ENCODE measurements at places on chromosomes 13 and 19.
A peak's percentile ranks its signal among the peaks of the same experiment; 100 is the strongest.

DNA sequence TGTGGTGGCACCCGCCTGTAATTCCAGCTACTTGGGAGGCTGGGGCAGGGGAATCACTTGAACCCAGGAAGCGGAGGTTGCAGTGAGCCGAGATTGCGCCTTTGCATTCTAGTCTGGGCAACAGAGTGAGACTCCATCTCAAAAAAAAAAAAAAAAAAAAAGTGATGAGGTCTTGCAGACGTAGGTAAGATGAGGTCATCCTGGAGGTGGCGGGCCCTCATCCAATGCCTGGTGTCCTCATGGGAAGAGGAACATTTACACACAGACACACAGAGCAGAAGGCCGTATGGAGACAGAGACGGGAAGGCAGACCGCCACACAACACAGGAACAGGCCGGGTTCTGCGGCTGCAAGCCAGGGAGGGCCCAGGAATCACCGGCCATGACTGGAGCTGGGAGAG lies 4.4 kb downstream of the CACTIN start:
- no peak for DNase-seq

GRCh38 chr13:45623516-45624090 lies 8.1 kb upstream of the ERICH6B start:
- DNase-seq, result no peak

- DNase-seq, result peak; percentile 58
Observed at GRCh38 chr19:18023622-18024251, 15.8 kb downstream of the ARRDC2 start.

GRCh38 chr13:50243931-50244330 lies 228.7 kb downstream of the KCNRG start:
- DNase-seq, result no peak

DNA sequence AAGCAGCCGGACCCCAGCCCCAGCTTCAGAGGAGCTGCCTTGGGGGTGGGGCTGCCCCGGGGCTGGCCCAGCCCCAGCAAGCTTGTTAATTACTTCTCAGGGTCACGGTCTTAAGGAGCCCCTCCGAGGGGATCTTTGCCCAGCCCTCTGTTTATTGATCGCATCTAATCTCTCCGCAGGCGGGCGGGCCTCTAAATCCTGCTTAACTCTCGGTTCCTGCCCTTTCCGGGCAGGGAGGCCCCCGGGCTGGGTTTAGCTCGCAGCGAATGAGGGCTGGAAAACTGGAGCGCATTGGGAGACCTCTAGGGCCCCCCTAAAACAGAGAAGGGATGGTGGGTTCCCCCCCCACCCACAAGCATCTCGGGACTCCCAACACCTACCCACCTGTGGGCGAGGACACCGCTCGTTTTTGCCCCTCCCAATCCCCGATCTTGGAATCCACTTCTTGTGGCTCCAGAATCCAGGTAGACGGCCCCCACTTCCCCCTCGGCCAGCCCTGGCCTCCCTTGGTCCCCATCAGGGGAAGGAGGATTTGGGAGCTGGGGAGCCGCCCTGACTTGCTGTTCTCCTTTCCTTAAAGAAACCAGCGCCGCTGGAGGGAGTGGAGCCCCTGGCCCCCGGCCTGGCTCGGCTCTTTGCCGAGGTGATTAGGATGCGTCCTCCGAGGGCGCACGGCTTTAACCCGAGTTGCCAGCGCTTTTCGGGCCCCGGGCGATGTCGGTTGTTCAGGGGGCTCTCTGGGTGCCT lies 59.5 kb upstream of the ADGRL1 start:
- no peak for DNase-seq

DNA sequence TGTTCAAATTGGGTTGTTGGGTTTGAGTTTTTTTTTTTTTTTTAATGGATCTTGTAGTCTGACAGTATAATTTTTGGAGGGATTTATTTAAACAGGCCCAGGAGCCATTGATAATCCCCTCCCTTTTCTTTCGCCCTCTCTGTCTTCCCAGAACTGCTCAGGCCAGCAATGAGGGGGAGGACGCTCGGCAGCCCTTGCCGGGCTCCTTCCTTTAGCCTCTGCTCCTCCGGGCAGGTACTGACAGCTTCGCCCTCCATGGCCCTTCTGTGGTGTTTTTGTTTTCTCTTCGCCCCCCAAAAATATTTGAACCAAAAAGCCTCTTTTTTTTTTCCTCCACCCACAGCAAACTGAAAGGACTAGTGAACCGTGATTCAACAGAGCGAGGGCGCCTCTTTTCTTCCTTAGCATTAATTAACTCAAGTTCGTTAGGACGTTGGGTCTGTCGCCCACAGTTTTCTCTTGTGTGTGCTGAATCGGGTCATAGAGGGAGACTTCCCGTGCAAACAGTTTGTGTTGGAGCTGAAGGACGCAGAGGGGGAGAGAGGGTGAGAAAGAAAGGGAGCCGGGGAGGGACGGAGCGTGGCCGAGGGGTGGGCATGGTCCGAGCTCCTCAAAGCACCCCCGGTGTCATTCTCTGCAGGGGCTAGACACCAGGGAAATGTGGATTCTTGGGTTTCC lies 21.5 kb downstream of the NFIX start:
- DNase-seq, result no peak

GRCh38 chr13:80962855-80963254 lies 621.9 kb upstream of the SPRY2 start:
- DNase-seq, result no peak

GRCh38 chr13:111623743-111624505 lies 303.5 kb downstream of the TEX29 start:
- no peak for DNase-seq

GRCh38 chr13:45228002-45228401 lies 27.2 kb upstream of the KCTD4 start:
- DNase-seq, result no peak

DNA sequence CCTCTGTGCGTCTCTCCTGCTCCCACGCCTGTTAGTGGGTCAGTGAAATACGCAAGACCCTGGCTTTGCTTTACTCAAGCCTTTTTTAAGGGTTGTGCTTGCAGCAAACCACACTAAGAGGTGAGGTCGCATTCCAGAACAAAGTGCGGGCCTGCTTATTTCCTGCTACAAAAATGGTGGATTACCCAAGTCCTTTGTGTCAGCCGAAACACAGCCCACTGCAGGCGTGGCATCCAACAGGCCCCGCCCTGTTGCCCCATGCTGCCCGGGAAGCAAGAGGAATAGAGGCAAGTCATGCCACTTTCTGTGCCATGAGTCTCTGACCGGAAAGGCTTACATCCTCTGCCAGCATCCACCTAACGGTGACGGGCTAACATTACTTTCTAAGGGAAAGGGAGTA lies 7.7 kb upstream of the IRS2 start:
- no peak for DNase-seq

DNA sequence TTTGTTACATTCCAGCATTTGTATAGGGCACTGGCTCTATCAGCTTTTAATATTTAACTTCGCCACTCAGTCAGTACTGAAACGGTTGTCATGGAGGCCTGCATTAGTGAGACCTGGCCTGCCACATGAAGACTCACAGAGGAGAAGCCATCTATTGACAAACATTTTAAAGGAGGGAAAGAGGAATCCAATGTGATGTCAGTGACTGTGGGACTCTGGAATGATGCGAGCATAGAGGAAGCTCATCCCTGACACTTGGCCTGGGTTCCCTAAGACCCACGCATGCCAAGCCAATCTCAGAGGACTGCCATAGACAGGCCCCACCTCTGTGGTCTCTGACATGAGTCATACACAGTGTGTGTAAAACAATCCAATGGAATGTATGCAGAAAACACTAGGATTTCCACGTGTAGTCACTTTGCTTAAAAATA lies 7.9 kb upstream of the DPY19L3 start:
- peak; percentile 54 for DNase-seq

DNA sequence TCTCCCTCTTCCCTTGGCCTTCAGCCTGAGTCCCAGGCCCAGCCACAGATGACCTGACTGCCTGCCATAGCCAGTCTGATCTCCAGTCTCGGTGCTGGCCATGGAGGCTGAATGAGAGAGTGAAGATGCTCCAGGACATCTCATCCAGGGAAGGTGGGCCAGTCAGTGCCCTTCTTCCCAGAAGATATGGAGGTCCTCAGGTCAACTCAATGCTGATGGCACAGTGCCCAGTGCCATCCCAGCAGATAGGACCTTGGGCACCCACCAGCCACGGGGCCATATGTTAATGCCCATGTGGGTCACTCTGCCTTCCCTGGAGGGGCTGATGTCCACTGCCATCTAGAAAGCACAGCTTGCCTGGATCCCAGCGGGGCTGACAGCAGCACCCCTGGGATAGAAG lies 7.2 kb downstream of the VSTM2B start:
- DNase-seq, result no peak

- no peak for DNase-seq
Observed at GRCh38 chr19:17393002-17393401, 994 bp downstream of the CCDC194 start.

DNA sequence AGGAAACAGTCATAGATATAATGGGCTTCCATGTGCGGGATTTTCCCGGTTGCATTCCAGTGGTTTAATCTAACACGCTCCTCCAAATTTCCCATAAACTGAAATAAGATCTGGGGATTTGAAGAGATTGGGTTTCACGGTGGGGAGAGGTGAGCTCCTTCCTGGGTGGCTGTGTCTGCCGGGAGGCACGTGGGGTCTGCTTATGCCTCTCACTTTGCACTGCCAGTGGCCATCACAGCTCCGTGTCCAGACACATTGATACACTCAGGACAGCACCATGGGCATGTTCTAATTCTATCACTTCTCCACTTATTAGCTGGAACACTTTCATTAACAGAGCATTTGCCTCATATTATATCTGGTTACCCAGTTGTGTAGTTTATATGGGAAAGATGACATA lies 73.4 kb downstream of the SOX1 start:
- no peak for DNase-seq

- no peak for DNase-seq
Observed at GRCh38 chr13:107020393-107020792, 452.5 kb upstream of the ARGLU1 start.

DNA sequence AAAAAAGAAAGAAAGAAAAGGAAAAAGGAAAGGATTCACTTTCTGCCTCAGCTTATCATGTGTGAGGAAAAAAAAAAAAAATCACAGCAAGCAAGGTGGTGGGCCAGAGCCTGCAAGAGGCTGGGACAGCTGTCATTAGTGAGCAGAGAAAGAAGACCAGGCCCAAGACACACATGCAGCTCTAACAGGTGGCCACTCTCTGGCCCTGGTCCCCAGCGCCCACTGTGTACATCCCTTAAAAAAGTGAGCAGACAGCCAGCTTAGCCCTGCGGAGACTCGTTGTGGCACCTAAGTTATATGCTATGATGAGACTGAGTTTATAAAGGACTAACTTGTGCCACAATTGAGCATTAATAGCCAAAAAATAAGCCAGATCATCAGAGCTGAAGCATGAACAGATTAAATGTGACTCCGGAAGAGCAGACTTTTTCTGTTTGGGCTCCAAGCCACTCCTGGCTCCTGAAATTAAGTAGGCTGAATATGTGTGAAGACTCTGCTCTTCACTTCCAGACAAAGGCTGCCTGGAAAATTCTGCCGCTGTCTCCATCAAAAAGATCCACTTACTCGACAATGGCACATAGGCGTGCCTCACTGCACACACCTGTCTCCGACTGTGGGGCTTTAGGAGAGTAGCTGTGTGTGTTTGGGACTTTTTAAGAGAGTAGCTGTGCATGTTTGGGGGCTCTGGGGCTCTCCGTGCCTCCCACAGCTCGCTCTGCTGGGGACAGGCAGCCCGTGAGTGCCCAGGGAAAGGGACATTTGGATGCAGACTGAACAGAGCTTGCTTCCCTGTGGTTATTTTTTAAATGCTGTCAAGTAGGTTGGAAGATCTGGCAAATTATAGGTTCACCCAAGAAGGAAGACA lies 55.0 kb downstream of the LATS2 start:
- no peak for DNase-seq

DNA sequence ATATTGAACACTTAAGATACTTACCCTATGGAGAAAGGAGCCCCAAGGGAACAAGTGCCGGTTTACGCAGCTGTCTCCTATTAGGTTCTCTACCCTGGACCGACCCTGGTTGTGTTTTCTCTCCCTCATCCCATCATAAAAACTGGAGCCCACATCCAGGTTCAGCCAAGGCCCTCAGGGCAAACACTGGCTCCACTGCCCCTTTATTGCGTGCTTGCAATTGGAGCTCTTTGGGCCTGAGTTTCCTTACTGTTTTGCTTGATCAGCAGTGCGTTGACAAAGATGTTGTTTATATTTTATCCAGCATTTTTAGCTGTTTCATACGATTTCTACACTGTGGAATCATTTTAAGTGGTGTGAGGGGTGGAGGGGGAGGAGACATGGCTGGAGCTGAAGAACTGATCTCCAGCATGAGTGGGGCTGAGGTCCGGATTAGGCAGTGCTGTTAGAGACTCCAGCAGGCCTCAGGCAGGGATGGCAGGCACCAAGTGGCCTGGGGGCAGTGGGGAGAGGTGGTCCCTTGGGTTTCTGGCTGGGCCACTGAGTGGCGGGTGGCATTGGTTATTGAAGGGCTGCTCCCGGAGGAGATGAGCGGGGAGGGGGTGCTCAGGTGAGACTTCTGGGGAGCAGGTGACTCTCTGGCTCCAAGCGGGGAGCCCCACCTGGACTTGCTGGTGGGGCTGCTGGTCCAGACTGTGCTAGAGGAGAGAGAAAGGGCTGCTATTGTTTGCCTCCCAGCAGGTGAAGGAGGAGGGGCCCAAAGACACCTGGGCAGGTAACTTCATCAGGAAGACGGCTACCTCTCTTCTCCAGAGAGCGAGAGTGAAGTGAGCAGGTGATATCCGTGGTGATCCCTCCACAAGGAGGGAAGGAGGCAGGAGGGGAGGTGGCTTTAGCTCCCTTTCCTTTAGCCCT lies 62.4 kb upstream of the RNF113B start:
- DNase-seq, result no peak

DNA sequence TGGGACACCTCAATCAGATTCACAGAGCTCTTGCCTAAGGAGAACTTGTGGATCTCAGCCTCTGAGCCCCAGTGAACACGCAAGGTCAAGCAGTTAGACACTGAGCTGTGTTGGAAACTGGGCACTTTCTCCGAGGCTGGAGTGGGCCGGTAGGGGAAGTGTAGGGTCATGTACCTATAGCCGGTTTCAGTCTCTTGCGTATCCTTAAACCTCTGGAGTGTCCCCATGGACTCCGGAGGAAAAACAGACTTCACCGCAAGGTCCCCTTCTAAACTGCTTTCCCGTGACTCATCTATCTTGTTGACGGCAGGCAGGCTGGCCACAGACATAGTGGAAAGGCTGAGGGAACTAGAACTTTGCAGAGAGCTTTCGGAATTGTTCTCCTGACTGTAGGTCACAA lies 11.3 kb downstream of the IQCN start:
- no peak for DNase-seq

DNA sequence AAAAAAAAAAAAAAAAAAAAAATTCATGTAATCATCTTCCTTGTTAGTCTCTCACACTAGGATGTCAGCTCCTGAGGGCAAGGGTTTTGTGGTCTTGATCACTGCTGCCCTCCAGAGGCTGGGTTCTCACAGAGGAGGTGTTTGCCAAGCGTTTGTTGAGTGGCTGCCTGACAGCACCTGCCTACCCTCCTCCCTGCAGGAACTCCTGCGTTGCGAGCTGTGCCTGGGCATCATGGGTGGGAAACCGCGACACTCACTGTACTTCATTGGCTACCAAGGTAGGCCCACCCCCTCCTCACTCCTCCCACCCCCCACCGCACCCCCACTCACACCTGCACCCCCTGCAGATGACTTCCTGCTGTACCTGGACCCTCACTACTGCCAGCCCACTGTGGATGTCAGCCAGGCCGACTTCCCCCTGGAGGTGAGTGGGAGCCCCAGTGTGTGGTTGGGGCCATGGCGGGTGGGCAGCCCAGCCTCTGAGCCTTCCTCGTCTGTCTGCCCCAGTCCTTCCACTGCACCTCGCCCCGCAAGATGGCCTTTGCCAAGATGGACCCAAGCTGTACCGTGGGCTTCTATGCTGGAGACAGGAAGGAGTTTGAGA lies 8.1 kb downstream of the ATG4D start:
- DNase-seq, result no peak

GRCh38 chr19:39139305-39139874 lies 13.8 kb downstream of the PAK4 start:
- no peak for DNase-seq

Data from stromal cell of bone marrow (primary cell).